ENCODE measurements at places on chromosomes 7 and 10.

- DNase-seq = no peak
These were observed 997.9 kb upstream of the POT1 start for GRCh38 chr7:125927556-125927955.

DNA sequence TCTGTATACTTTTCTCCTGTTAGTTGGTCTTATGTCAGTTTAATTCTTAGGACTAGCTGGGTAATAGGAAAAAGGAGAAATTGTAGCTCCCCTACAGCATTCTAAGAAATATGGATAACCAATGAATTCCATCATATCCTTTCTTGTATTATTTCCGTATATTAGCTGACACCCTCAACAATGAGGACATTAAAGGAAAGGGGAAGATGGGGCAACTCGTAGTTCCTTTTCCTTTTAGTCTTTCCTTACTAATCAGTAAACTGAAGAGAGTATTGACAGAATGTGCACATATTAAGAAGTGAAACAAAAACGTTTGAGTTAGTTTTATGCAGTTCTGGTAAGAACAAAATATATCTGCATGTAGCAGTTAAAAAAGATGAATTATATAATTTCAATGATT lies 35.1 kb upstream of the C10orf67 start:
- no peak for DNase-seq

GRCh38 chr10:13347500-13348156 lies 465 bp downstream of the SEPHS1 start:
- peak; percentile 81 for DNase-seq

GRCh38 chr10:29158066-29158465 lies 130.8 kb upstream of the LYZL1 start:
- DNase-seq = no peak

DNA sequence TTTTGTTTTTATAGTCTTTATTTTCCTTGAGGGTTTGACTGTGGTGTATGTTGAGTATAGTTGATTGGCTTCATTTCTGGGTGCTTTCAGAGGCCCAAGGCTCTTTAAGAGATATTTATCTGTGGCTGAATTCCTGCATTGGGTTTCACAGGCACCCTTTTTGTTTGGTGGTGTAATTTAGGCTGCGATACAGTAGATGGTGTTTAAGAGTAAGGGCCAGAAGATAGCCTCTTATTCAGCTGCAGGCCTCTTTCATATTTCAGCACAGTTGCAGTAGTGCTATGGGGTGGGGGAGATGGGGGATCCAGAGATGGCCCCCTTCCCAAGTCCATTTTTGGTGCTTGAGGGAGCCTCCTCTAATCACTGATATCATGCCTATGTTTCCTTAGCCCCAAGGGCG lies 69.7 kb downstream of the MGAM2 start:
- DNase-seq = no peak

DNA sequence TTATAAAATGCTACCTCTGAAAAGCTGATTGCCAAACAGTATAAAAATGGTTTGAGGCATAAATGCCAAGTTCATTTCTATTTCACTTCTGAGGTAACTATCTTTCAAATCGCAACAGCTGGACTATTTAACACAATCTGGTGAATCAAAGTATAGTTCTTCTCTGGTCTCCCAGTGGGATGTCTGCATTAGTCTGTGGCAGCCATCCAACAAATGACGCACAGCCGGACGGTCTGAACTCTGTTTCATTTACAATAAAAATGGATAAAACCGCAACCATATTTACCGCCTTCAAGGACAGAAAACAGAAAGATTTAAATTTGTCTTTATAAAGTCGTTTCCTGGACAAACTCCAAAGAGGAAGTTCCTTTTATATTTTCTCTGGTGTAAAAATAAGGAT lies 41.9 kb downstream of the ENO4 start:
- peak; percentile 31 for DNase-seq

- DNase-seq = no peak
These were observed 185.0 kb upstream of the TMEM196 start for GRCh38 chr7:19958309-19958896.

DNA sequence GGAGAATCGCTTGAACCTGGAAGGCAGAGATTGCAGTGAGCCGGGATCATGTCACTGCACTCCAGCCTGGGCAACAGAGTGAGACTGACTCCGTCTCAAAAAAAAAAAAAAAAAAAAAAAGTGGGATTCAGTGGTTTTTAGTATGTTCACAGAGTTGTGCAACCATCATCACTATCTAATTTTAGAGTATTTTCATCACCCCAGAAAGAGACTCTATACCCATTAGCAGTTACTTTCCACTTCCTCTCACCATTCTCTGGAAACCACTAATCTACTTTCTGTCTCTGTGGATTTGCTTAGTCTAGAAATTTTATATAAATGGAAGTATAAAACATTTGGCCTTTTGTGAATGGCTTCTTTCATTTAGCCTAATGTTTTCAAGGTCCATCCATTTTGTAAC lies 113.4 kb downstream of the ST7 start:
- DNase-seq = no peak

DNA sequence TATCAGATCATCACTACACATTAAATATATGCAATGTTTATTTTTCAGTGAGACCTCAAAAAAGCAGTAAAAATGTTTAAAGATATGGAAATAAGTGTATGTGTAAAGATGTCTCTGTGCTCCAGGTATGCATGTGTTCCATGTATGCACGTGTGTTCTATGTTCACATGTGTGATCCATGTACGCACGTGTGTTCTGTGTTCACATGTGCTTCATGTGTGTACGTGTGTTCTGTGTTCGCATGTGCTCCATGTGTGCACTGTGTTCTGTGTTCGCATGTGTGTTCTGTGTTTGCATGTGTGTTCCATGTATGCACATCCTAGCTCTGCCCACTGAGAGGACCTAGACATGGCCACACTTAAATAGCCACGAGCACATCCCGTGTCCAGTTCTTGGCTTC lies 15.6 kb upstream of the PDIA4 start:
- no peak for DNase-seq
